ENCODE measurements at places on chromosomes 16 and 17.

DNA sequence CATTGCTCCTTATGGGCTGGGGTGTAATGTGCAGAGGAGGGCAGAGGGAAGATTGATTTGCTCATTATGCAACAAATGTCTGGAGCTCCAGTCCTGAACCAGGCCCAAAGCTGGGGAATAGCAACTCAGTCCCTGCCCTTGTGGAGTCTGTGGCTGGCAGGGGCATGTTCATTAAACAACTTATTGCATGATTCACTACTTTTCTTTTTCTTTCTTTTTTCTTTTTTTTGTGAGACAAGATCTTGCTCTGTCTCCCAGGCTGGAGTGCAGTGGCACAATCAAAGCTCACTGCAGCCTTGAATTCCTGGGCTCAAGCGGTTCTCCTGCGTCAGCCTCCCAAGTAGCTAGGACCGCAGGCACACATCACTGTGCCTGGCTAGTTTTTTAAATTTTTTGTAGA, 23.1 kb downstream of the MSI2 start:
- DNase-seq = no peak

DNA sequence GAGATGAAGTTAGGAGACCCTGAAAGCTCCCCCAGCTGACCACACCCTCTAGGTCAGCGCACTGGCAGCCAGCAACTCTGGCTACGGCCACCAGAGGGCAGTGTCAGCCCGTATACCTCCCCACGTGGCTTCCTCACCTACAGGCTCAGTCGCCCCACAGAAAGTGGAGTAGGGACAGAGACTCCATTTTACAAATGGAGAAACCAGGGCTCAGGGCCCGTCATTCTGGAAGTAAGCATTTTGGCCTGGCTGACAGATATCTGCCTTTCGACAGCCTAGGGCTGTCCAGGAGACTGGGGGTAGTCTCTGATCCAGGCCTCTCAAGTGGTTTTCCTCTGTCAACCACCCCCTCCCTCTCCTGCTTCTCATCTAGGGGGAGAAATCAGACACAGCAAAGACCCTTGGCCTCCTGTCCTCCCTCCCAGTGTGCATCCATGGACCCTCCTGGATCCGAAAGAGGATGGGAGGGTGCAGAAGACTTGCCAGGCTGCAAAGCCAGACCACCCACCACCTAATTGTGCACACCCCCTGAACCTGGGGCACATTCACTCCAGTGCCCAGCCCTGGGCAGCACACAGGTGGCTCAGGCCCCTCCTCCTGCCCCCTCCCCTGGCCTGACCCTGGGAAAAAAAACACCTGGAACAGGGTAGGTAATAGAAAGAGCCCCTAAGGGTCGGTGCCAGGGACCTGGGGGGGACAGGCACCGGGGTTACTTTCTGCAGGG, 3.8 kb upstream of the HAP1 start:
- DNase-seq = peak; percentile 78

DNA sequence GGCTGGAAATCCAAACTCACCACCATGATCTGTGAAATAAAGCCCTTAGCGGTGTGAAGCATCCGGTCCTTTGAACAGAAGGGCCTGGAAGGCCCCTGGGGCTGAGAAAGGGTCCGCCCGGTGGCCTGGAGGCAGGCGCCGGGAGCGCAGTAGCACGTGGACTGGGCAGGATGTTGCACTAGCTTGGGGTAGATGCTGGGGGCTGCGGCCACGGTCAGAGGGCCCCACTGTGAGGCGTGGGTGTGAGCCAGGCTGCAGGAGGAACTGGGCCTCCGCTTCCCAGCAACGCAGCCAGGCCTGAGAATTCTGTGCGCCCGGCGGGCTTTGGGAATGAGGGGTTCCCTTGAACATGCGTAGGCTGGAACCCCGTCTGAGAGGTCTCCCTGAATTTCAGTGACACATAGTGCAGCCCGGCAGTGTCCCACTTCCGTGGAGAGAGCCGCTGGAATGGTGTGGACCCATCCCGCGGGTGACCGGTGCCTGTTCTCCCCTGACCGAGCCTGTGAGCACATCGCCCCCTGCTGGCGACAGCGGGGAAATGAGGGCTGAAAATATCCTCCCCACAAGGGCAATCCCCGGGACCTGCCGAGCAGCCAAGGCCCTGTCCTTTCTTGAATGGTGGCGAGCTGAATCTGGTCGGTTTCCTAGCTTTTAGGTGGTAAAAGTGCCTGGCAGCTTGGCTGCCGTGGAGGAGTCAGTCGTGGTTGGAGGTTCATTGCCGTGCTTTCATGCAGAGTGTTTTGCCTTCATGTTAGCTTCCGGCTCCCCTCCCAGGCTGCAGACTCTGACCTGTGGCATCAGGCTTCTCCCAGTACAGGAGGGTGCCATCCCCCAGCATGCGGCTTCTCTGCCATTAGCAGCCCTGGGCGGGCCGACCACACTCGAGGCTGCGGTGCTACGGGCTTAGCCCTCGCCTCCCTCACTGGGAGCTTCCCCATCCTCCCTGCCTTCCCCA, 43.8 kb downstream of the DNAJA2 start:
- DNase-seq = peak; percentile 60

DNA sequence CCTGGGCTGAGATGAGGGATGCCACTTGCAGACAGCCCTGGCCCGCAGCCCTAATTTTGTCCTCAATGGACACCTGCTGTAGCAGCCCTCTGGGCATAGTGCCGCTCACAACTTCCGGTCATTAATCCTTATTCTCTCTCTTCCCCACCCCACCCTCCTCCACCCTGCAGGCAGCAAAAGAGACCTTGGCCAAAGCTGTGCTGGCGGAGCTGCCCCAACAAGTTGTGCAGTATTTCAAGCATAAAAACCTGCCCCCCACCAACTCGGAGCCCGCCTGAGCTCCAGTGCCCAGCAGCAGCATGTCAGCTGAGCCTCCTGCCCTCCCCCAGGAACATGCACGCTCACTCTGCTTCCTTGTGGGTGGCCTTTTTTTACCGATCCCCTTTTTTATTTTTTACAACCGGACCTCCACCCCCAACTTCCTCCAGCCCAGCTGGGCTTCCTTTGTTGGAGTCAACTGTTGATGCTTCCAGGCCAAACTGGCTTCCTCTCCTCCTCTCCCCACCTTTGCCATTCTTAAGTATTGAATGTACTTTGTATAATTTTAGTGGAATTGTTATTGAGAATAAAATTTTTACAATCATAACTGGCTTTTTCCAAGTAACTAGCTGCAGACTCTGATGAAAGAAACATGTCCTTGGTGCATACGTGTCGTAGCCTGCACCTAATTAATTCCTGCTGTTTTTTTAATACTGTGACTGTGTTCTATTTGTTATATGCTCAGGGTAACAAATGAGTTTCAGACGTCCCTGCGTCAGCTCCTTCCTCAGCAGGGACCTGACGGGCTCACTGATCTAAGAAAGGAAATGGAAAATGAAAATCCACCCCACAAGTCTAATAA, 38.2 kb downstream of the PSME3IP1 start:
- DNase-seq = no peak

GRCh38 chr17:19407601-19408345, 3.3 kb upstream of the RNF112 start:
- DNase-seq = no peak

GRCh38 chr16:1036726-1037393, 35.7 kb upstream of the SSTR5 start:
- DNase-seq = no peak

GRCh38 chr17:76547183-76547641, 7.4 kb downstream of the PRCD start:
- peak; percentile 74 for DNase-seq

- no peak for DNase-seq
Observed at GRCh38 chr17:62931101-62931500, 34.9 kb upstream of the TANC2 start.

DNA sequence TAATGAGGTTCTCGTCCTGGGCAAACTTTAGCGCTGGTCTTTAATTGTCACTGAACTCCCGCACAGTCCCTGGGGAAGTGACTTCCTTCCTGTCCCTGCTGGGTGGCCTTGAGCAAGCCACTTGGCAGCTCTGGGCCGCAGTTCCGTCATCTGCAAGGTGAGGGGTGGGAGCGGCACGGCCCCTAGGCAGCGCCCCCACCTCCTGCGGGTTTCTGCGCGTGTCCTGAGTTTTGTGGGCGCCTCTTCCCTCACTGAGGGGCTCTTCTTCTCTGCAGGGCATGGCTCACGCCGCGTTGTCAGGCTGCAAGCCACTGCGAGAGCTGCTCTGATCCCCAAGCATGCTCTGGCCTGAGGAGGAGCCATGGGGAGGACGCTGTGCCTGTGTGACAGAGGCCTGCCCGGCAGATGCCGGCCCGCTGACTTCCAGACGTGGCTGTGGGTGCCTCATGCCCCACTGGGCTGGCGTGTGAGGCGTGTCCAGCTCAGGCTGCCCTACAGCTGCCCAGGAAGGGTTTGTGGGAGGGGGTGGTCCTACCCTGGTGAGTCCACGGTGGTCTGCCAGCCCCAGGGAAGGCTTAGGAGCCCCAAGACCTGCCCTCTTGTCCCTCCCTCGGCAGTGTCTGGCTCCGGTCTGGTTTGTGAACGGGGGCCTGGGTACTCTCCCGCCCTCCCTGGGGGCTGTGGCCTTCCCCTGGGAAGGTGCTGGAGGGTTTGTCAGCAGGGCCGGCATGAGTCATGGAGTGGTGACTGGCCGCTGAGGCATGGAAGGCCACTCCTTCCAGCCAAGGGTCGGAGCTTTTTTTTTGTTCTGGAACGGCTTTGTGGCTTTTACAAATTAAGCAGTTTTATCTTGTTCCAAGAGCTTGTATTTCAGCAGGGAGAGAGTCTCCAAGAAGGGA, 182.0 kb downstream of the SEC14L1 start:
- peak; percentile 85 for DNase-seq

DNA sequence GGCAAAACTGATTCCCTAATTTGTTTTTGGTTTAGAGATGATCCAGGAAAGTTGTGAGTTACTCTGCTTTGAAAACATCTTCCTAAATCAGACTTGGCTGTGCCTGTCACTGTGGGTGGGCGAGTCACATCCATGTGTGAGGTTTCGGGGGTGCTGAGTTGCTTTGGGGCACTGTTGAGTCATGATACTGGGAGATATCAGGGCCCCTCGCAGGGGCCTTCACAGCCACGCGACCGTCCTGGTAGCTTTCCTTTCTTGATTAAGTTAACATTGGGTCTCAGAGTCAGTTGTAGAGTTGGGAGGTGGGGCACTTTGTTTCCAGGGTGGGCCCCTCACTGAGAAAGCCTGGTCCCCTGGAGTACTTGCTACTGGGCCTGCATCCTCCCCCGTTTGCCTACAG, 58.3 kb upstream of the LGALS9 start:
- no peak for DNase-seq

DNA sequence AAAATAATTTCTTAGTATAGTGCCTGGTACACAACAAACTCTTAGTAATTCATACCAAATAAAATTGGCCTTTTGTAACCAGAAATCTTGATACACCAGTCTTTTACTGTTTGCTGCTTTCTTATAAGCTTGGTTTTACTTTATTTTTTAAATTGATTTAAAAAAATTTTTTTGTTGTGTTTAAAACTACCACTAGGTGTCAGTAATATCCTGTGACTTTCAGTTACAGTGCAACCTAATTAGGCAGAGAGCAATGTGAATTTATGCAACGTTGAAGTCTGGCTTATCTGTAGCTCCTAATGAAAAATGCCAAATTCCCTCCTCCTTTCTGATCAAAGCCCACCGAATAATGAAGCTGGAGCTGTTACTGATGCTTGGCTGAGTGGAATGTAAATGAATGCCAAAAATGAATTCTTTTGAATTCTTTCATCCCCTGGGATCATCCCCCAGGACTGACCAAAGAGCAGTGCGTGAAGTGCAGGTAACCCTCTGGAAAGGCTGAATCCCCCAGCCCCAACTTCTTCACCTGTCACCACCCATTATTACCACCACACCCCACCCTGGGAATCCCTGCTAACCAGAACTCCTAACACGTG, 3.8 kb downstream of the ERCC4 start:
- DNase-seq = peak; percentile 62

GRCh38 chr16:57799600-57800199, 2.6 kb downstream of the KIFC3 start:
- DNase-seq = no peak

- no peak for DNase-seq
Observed at GRCh38 chr16:4693956-4694641, 737 bp downstream of the NUDT16L1 start.

GRCh38 chr16:71707199-71707598, 17.3 kb downstream of the PHLPP2 start:
- DNase-seq = no peak

GRCh38 chr16:13441675-13442074, 478.3 kb upstream of the ERCC4 start:
- DNase-seq = no peak

- no peak for DNase-seq
Observed at GRCh38 chr16:13402601-13403000, 501.2 kb downstream of the SHISA9 start.

GRCh38 chr17:33192951-33193911, 99.9 kb downstream of the ASIC2 start:
- DNase-seq = no peak

DNA sequence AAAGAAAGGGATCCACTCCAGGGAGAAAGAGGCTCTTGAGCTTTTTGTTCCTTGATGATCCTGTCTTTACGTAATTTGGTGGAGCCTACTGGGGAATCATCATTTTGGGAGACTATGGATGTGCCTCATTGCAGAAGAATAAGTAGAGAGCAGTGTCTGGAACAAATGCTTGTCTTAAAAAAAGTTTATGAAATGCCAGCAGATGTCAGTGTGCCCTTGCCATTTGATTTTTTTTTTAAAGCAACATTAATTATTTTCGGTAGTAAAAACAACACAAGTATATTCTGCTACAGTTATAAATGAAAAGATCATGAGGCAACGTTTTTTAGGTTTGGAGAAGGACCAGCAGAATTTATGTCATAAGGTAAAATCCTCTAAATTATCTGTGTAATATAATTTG, 934.8 kb upstream of the EEF2KMT start:
- DNase-seq = no peak

DNA sequence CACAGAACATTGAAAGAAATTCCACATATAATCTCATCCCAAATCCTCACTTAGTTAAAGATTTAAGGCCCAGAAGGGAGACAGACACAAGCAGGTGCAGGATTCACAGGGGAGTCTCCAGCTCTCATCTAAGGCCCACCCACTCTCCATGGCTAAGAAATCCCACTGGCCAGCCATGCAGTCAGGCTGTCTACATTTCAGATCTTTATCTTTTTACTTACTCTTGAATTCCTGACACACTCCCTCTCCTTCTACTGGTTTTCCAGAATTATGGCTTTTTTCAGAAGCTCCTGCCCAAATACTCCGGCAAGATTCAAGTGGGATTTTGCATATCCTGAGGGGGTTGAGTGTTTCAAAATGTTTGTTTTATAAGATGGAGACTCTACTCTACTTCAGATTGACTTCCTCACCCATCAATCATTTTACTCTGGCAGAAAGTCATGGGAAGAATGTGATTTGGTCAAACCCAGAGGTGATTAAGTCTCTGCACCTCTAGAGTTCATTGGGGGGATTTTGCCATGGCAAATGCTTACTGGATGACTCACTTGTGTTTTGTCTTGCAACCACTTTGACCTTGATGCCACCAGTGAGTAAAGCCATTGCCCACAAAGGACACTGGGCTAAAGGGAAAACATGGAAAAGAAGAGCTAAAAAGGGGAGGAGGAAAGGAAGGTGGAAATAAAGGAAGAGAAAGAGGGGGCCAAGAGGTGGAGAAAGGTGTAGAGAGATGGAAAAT, 688.8 kb upstream of the SALL1 start:
- DNase-seq = peak; percentile 15

- DNase-seq = no peak
Observed at GRCh38 chr17:53635444-53635843, 187.3 kb upstream of the KIF2B start.

GRCh38 chr17:48996722-48997102, 473 bp upstream of the IGF2BP1 start:
- no peak for DNase-seq

Measured in HepG2 (cell line).